IPS DF 6.9 (cell line): ENCODE measurements at places on chromosomes 6 and 20.

- no peak for DNase-seq
Measured at GRCh38 chr6:1839361-1839760, 229.6 kb downstream of the FOXC1 start.

DNA sequence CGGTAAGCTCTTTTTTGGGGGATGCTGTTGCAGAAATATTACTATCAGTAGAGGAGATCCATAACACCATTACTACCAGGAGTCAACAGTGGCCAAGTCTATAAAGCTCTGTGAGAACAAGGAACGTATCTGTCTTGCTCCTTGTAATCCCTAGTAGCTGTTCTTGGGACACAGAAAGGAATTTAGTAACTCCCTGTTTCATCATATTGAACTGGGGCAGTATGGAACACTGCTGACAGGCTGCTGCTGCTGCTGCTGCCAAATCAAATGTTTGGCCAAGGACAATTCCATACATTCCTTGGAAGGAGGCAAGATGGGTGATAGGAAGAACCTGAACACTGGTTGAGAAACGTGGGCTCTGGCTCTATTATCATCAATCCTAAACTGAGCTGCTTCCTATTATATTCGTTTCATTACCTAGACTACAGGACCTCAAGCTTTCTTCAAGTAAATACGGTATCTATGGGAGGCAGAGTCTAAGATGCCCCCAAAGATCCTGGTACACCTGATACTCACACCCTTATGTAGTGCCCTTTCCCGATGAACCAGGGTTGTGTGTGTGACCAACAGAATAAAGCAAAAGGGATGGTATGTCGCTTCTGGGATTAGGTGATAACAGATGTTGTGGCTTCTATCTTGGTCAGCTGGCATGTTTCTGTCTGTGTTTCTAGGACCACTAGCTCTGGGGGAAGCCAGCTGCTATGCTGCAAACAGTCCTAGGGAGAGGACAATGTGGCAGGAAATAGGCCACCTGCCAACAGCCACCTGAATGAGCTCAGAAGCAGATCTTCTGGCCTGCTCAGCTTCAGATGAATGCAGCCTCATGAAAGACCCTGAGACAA lies 39.5 kb downstream of the ELOVL5 start:
- no peak for DNase-seq

- no peak for DNase-seq
Measured at GRCh38 chr20:23082846-23083552, 3.1 kb downstream of the CD93 start.

DNA sequence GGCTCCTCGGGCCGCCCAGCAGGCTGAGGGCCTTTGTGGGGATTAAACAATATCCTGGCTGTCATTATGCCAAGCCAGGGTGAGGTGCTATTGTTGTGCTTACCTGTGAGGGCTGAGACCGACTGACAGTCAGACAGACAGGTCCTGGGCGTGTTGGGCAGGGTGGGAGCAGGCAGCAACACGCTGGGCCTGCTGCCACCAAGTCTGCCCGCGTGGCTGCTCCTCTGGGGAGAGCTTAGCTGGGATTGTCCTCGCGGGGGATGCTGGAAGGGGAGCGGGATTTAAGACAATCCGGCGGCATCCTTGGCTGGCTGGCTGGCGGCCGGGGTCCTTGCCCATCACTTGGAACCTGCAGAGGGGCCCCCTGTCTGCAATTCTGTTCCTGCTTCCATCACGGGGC lies 20.0 kb downstream of the ITPR3 start:
- DNase-seq: no peak

DNA sequence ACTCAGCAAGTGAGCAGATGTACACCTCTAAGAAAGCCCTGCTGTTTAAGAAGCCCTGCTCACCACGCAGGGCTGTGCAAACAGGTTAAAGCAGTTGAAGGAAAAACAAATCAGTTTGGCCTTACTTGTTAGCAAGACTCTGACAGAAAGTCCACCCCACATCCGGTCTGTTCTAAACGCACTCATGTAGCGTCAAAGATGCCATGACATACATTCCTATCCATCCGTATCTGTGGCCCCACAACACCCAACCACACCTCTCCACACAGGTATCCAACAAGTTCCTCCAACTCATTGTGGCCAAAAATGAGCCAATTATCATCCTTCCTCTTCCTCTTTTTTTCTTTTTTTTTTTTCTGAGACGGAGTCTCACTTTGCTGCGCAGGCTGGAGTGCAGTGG lies 22.8 kb upstream of the RAB22A start:
- no peak for DNase-seq

GRCh38 chr6:154356690-154357089 lies at the start of gene IPCEF1:
Gene IPCEF1, minus strand, starts transcription at chr6:154356803. Its CDS starts 90,856 bp downstream, at chr6:154265947.
- DNase-seq: no peak
